NCI-H524 (cell line): ENCODE measurements at places on chromosomes 11 and 22.

GRCh38 chr11:23961503-23962338 is 535.1 kb upstream of the LUZP2 start:
- DNase-seq = no peak

GRCh38 chr22:39739338-39740027 is 154.1 kb downstream of the ENTHD1 start:
- no peak for DNase-seq

GRCh38 chr22:47015589-47016178 is 253.2 kb downstream of the TBC1D22A start:
- DNase-seq = no peak

- no peak for DNase-seq
Observed at GRCh38 chr11:128734832-128735224, 41.0 kb downstream of the FLI1 start.

- no peak for DNase-seq
Observed at GRCh38 chr11:3230636-3231549, 1.3 kb downstream of the MRGPRE start.

- DNase-seq = no peak
Observed at GRCh38 chr22:49371325-49372110, 456.2 kb downstream of the BRD1 start.

GRCh38 chr11:64148226-64148916 is 17.5 kb downstream of the MACROD1 start:
- DNase-seq = peak; percentile 57

GRCh38 chr22:20243537-20244249 is 24.4 kb downstream of the RTN4R start:
- peak; percentile 68 for DNase-seq

DNA sequence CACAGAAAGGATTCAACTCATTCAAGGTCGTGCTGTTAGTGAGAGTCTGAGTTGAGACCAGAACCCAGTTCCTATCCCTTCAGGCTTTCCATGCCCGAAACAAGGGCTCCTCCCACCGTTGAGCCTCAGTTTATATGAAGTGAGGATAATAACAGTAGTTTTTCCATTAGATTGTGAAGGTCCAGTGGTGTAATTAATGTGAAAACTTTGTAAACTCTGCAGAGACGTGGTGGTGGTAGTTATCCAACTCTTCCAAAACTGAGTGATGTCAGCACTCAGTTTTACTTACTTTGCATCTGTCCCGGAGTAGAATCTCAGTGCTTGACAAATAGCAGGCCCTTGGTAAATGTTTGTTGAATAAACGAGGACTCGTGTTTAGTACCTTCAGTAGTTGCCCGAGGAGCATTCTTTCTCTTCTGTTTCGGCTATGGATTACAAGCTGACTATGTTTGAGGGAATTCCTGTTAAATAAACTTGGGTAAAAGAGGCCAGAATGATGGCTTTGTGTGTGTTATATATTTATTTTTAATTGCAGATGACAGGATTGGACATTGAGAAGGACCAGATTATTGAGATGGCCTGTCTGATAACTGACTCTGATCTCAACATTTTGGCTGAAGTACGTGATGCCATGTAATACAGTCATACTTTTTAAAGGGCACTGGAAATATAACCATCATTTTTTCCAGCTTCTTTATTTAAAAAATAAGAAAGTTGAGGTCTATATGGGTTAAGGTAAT is 1.0 kb downstream of the REXO2 start:
- no peak for DNase-seq

GRCh38 chr22:46267431-46268279 is at the start of gene TTC38:
TSS of gene TTC38 (plus strand) at chr22:46268008. CDS start at chr22:46268040, 32 bp downstream.
- peak; percentile 47 for DNase-seq

GRCh38 chr11:2945031-2945756 is 16.0 kb upstream of the PHLDA2 start:
- DNase-seq = no peak

- no peak for DNase-seq
Observed at GRCh38 chr11:66967670-66968425, 7.3 kb upstream of the C11orf86 start.

GRCh38 chr11:117551761-117552343 is 224.2 kb downstream of the CEP164 start:
- DNase-seq = no peak

- DNase-seq = no peak
Observed at GRCh38 chr11:118917481-118918127, 8.1 kb downstream of the BCL9L start.

DNA sequence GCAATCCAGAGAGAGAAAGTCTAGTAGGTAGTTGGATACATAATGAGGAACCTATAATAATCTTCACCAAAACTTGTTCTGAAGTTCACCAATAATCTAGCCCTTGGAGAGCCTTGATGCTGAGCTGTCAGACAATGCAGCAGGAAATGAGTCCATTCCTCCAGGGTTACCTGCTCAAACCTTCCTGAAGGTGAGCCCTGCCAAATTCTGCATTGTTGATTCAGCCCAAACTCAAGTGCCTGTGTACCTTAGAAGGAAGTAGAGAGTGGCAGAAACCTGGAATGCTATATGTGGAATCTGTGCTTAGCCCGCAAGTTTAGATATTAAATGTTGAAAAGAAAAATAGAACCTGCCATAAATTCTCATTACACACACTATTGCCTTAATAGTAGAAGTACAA is 77.4 kb upstream of the SPON1 start:
- DNase-seq = no peak

- no peak for DNase-seq
Observed at GRCh38 chr11:15484398-15484797, 369.7 kb downstream of the INSC start.
